ENCODE measurements at places on chromosomes 1 and 21.

DNA sequence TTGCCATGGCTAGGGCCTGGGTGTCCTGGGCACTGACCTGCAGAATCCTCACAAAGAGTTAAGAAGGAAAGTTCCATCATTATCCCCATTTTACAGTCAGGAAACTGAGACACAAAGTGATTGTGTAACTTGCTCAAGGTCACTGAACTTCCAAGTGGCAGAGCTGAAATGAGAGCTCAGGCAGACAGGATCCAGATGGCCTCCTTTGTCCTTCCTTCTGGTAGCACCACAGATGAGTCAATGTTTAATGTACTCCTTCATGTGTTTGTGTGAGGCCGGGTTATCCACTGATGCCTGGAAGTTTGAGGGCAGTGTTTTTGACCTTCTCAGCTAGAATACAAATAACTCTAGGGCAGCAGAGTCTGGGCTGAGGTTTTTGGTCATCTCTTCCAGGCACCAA lies 207.0 kb downstream of the TNR start:
- DNase-seq = no peak

- DNase-seq = no peak
Measured at GRCh38 chr1:184870319-184870718, 104.0 kb downstream of the NIBAN1 start.

- DNase-seq = no peak
Measured at GRCh38 chr1:210371916-210372315, 43.2 kb downstream of the HHAT start.

DNA sequence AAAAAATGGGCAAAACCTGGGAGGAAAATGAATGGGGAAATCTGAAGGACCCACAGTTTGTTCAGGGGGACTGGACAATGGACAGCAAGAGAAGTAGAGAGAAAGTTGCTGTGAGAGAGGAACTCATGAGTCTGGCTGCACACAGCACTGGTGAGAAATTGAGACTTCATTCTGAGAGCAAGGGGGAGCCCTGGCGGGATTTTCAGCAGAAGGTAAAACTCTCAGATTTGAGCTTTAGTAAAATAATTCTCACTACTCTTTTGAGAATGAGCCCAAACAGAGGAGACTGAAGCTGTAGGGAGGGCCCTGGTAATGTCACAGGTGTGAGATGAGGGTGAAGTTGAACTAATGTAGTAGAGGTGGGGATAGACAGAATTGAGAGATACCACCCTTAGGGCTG lies 438.6 kb downstream of the OMA1 start:
- no peak for DNase-seq

DNA sequence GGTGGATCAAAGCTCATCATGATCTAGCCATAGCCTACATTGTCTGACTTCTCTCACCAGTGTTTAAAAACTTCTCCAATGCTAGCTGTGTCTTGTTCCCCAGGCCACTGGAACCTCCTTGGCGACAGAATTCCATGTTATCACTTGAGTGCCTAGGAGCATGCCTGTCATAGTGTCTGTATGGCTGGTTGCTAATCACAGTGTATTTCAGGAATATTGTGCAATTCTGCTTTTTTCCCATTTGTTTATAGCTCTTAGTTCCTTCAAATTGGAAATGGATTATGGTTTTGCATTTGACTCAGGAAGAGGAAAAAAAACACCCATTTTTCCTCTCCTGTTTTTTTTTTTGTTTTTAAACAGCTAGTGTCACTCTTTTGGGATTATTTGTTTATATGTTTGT lies 25.5 kb downstream of the ROR1 start:
- DNase-seq = peak; percentile 40

DNA sequence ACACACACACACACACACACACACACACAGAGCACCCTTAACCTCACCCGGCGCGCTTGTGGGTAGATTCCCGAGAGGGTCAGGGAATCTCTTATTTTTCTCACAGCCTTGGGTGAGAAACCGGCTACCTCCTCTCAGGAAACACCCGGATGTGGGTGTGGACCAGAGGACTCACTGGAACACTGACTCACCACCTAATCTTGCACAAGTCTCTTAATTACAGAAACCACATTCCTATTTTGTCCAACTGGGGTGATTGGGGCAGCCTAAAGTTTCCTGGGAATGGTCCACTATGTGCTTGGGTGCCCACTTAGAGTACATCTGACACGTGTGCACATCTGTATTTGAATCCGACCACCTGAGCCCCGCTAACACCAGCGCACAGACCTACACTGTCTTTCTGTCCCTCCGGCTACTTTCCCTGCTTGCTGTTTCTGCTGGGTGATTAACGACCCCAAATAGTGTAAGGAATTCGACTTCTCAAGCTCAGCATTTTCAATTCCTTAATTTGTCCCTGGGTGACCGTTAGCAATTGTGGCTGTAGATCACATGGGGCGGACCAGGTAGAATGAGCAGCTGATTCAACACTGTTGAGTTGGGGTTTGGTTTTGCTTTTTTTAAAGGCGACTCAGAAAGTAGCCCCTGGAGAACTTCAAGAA lies 14.0 kb upstream of the TBX15 start:
- DNase-seq = peak; percentile 96

DNA sequence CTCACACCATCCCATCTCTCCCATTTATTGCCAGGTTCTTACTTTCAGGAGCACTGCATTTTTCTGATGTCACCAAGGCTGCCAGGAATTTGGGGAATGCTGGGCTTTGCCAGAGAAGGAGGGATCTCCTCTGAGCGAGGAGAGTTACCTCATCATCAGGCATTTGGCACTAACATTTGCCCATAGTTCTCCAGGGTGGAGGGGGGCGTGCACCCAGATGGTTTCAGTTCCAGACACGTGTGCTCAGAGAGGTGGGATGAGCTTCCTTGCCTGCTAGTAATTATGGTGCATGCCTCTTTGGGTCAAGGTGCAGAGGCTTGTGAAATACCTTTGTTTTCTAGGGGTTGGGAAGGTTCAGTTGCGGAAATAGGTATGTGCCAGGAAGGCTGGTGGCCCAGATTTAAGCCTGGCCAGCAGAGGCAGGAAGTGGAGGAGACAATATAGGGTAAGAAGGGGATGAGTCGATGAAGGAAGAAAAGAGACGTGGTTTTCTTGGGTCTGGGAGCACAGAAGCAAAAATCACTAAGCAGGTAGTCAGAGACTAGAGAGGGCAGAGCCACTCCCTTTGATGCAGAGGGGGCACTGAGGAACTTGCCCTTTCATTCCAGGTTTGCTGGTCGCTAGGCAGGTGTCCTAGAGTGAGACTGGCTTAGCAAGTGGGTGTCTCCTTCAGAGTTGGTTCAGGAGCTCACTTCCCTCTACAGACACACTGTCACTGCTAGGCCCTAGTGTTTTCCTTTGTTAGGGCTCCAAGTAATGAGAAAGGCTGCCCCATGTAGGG lies 7.2 kb downstream of the TUFT1 start:
- peak; percentile 96 for DNase-seq

- DNase-seq = peak; percentile 62
Measured at GRCh38 chr1:33338440-33339211, 17.7 kb upstream of the A3GALT2 start.

DNA sequence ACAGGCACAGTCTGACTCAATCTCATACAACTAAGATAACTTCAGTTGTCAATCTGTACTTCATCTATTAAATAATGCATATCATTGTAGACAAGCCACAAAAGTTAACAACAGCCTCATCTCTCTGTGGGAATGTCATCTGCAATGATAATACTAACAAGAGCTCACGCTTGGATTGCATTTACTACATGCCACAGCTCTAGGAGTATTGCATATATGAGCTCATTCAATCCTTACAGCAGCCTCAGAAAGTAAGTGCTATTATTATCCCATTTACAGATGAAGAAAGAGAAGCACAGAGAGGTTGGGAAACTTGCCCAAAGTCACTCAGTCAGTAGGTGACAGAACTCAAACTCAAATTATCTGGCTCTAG lies 105.7 kb upstream of the GUCA2B start:
- DNase-seq = no peak

DNA sequence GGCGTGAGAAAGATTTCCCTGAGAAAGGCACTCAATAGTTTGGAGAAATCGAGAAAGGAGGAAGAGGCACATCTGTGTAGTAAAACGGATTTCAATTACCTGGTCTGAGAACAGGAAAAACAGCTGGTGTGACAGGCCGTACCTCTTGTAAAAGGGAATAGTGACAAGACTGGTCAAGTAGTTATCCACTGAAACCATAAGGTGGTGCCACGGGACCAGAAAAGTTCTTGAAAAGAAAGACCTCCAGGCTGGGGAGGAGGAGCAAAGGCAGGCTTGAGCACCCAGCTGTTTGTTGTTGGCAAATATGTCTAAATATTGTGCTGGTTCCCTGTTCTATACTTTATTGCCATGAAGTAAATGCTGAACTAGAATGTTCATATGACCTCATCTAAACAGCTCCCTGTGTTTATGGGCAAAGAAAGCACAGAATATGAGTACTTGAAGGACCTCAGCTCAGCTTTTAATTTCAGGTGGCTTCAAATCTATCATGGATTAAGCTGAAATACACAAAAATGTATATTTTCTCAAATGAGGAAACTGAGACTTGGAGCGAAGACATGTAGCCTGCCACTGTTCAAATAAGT lies 4.0 kb downstream of the HAO2 start:
- DNase-seq = peak; percentile 40

GRCh38 chr1:154478013-154478412 lies 24.0 kb upstream of the TDRD10 start:
- DNase-seq = no peak

- no peak for DNase-seq
Measured at GRCh38 chr1:209741193-209741592, 14.7 kb upstream of the TRAF3IP3 start.

- DNase-seq = no peak
Measured at GRCh38 chr1:171844381-171844780, 3.1 kb downstream of the DNM3 start.

- no peak for DNase-seq
Measured at GRCh38 chr1:234199476-234200127, 173.7 kb upstream of the COA6 start.

- DNase-seq = peak; percentile 78
Measured at GRCh38 chr1:39195166-39196111, 9.1 kb upstream of the MACF1 start.

DNA sequence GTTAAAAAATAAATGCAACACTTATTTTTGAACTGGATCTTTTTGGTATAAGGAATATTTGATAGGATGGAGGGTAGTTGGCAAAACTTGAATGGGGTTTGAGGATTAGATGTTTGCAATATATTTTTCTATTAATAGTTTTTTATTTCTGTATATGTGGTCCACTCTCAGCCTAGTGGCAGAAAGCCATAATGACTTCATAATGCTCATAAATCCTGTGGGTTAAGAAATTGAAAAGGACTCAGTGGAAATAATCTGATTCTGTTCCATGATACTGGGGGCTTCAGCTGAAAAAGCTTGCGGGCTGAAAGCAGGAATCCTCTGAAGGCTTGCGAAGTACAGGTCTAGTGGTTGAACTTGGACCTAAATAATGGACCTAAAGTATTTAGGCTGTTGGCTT lies 1028.6 kb upstream of the PRMT6 start:
- no peak for DNase-seq

- DNase-seq = no peak
Measured at GRCh38 chr1:188715566-188715965, 1762.1 kb downstream of the BRINP3 start.

DNA sequence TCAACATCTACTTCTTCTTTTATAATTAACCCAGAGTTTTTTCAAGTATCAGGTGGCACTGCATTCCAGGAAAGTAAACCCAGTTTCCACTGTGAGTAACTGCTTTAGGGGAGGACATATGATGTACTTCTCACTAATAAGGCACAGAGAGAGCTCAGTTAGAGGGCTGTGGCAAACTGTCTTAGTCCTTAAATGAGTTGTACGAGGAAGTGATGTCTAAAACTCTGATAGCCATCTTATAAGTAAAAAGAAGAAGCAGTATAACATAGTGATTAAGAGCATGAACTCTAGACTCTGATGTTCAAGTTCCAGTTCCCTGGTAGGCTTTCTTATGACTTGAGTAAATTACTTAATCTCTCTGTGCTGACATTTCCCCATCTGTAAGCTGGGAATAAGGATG lies 58.7 kb upstream of the PTGS2 start:
- DNase-seq = no peak

DNA sequence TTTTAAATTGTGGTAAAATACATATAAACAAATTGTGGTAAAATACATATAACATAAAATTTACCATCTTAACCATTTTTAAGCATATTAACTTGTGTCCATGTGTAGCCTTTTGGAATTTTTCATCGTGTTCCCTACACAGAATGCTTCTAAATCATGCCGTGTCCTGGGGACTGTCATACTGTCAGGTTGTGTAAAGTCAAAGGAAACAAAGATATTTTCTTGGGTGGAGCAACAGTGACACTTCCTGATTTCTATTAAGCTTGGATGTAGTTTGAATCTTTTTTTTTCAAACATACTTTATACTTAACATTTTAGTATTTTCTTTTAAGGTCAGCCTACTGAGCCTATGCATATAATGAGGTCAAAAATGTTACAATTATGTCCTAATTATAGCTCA lies 32.3 kb downstream of the DOP1B start:
- no peak for DNase-seq

DNA sequence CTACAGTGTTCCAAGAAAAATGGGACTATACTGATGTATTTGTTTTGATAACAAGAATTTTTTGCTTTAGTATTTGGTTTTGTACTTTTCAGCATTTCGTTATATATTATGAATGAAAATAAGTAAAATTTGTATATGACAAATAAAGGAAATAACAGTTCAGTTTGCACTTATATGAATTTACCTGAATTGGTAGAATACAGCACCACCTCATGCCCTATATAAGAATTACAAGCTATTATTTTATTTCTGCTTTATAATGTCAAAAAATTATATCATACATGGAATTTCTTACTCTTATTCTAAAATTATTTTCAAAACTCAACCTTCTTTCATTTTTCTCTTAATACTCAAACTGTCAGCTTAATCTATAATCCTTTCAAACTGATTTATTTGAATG lies 14.6 kb downstream of the EFCAB7 start:
- peak; percentile 3 for DNase-seq

DNA sequence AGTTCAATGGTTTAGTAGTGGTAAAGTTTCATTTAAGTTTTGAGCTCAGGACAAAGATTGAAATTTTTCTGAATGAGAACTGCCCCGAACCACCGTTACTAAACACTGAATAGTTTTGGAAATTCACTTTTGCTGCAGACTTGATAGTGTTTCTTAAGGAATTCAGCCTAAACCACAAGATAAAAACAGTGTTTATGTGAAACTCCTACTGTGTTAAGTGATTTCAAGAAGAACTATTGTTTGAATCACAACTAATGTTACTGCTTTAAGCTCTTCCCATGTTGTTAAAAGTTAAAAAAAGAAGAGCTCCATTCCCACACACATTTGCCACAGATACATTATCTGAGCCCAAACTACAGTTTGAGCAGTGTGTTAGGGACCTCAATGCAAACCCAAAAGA lies 159.2 kb downstream of the DYRK1A start:
- no peak for DNase-seq
